ENCODE measurements at places on chromosomes 16 and 17. TPM values are rescaled to one million over a fixed set of nuclear protein-coding genes. Genes with fewer than 3 reads are reported as not detected.

CACNA1G gene
- polyA plus RNA-seq, result 0.21 TPM

DNA sequence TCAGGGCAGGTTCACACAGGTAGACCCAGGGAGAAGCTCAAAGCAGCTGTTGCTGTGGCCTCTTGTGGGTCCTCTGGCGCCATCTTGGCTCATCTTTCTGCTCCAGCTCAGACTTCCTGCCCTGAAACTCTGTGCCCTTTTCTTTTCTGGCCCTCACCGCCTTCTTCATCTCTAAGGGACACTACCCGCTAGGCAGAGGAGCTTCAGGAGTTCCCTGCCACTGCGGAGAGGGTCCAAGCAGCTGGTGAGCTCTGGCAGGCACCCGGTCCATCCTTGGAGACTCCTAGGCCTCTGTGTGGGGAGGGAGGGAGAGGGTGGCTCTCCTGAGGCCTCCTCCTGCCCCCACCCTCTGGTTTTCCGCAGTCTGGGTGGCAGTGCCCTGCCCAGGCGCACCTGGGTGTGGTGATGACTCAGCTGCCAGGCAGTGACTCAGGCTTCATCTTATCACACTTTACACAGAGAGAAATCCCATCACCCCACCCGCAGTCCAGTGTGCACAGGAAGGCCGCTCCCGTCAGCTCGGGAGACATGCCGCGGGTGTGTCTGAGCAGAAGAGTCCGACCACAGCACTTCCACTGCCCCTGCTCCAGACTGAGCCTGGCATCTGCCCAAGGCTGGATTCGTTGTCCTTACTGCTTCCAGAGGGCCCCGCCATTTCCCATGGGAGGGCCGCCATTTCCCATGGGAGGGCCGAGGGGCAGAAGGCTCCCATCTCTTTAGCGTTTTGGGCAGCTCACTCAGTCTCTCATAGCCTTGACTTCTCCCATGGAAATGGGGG, 7.3 kb downstream of the NT5C start:
- no peak for DNase-seq

DNA sequence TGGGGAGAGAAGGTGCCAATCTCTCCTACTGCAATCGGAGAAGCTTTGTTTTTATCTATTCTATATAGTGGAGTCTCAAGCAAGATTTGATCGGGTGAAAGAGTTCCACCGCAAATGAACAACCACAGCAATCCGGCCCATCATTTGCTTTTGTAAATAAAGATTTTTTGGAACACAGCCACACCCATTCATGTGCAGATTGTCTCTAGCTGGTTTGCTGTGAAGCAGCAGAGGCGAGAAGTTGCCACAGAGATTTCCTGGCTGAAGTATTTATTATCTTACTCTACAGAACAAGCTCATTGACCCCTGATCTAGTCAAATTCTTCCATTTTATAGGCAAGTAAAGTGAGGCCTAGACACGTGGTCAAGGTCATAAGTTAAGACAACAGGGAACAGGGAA, 195.5 kb upstream of the TNRC6C start:
- no peak for DNase-seq

GRCh38 chr16:1830213-1830612, 3.2 kb downstream of the FAHD1 start:
- no peak for DNase-seq

CDK5R1 gene
- polyA plus RNA-seq, result 1.4 TPM

GRCh38 chr16:22787466-22788192, 26.3 kb upstream of the HS3ST2 start:
- DNase-seq, result peak; percentile 56

DNA sequence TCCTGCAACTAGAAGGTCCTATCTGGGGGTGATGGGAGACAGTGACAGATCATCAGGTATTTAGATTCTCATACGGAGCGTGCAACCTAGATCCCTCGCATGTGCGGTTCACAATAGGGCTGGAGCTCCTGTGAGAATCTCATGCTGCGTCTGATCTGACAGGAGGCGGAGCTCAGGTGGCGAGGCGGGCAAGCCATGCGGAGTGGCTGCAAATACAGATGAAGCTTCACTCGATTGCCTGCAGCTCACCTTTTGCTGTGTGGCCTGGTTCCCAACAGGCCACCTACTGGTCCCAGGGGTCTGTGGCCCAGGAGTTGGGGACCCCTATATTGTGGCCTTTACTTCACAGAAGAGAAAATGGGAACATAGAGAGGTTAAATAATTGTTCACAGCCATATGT, 200.4 kb downstream of the IRF8 start:
- no peak for DNase-seq

COG4 gene
- polyA plus RNA-seq, result 72.7 TPM

MT1F gene
- 13.0 TPM for polyA plus RNA-seq

SMTNL2 gene
- not detected for polyA plus RNA-seq

DNA sequence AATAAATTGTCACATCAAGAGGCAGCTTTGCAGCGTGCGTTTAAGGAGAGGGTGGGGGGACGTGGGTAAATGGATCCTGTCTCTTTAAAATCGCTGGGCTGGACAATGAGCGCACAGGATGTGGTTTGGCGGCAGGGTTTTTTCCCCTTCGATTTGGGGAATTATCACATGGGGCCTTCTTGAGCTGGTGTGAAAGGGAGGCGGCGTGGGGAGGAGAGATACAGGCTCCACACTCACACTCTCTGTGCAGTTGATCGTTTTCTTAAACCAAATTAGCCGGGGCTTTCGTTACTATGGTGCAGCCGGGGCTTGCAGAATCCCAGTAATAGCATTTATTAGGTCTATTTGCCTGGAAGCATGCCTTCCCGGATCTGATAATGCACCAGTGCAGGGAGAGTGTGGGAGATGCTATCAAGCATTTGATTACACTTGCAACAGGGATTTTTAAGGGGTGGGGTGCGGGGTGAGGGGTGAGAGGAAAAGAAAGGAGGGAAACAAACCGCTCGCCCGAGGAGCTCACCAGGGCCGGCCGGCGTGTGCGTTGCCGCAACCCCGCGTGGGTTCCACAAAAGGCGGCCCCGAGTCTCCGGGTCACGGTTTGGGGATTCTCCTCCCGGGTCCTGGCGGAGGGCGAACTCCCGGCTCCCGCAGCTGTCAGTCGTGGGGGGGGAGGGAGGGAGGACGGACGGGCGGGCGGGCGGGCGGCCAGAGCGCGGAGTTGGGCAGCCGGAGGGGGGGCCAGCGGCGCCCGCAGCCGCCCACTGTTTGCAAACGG, 58.8 kb upstream of the GSE1 start:
- peak; percentile 82 for DNase-seq

FSCN2 gene
- polyA plus RNA-seq, result 2.1 TPM

GRCh38 chr16:50984688-50985087, 166.4 kb downstream of the SALL1 start:
- no peak for DNase-seq

DNA sequence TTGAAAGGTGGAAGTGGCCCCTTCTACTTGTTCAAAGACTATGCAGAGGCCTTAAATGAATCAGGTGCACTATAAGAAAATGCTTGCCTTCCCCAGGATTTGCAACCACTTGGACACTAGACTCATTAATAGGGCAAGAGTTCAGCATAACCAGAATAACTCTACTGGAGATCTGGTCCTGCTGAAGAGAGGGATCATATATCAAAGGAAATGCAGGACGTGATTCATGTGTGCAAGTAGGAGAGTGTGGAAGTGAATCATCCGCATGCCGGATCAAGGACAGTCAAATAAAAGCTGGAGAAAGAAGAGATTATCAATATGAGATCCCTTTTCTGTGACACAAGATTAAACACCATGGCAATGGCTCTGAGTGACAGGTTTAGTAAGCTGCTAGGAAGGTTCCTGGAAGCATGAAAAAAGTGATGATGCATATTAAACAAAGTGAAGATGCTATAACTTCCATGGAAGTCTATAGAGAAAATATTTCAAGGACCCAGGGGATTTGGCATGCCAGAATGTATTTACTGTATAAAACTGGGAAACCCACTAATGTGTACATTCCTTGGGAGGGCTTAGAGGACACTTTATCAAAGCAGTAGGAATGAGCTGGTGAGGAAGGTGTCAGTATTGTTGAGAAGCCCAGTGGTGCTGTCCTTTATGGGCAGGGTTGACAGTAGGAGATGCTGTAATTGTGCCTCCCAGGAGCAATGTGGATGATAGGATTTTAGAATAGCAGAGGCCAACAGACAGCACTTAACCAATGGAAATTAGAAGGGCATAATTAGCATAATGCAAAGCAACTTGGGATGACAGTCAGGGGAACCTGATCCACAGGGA, 133.1 kb downstream of the ABCA8 start:
- DNase-seq, result peak; percentile 10

- no peak for DNase-seq
These were observed 149.9 kb upstream of the TBX2 start for GRCh38 chr17:61249649-61250299.

- no peak for DNase-seq
These were observed 586.4 kb downstream of the MAF start for GRCh38 chr16:79013930-79014660.

DNA sequence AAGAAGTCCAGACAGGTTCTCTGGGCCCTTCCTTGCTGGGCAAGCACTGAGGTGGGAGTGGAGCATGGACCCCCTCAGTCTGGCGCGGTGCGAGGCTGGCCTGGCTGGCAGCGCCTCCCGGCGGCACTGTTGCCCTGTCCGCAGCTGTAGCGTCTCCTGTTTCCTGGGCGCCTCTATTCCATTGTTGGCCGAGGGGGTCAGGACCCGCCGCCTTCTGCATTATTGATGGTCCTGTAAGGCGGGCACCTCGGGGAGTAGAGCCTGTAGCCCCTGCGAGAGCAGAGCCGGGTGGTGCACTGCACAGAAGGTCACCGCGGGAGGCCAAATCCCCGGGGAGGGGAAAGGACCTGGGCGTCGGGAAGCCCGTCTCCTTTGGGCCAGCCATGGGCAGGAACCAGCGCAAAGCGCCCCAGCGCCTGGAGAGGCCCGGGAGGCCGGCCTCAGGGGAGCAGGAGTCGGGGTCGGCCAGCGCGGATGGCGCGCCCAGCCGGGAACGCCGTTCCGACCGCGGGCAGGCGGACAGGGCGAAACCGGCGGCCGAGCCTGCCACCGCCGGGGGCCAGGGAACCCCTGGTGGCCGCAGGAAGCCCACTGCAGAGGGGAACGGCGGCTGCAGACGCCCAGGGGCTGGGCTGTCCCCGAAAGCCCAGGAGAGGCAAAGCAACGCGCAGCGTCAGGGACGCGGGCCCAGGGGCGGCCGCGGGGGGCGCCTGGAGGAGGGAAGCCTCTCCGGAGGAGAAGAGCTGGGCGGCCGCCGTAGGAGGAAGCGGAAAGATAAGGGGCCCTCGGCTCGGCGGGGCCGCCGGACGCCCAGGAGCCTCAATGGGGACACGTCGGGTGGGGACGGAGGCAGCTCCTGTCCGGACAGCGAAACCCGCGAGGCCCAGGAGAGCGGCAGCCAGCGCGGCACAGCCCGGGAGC, at the start of gene MYO15B:
Gene MYO15B, plus strand, starts transcription at position 126 of the 921 bp plus-strand sequence. Its CDS starts 258 bp downstream, at position 384.
- no peak for DNase-seq

NR1D1 gene
- polyA plus RNA-seq, result 6.5 TPM

MYO15B gene
- polyA plus RNA-seq, result 9.7 TPM

DNA sequence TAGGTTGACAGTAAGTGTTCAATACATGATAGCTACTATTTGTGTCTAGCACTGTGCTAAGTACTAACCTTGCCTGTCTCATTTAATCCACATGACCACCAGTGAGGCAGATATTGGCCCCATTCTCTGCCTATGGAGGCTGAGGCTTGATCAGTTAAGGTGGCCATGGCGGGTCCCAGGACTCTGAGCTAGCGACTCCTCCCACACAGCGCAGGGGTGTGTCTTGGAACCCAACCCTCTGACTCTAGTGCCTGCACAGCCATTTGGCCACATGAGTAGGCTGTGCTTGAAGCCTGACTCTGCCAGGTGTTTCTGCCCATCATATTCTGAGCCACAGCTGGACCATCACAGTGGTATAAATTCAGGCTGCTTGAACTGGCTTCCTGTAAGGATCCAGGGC, 6.4 kb downstream of the NHERF1 start:
- no peak for DNase-seq
